ENCODE measurements at places on chromosomes 3 and 15. TPM values are rescaled to one million over a fixed set of nuclear protein-coding genes. Genes with fewer than 3 reads are reported as not detected.

Gene ZFAND6
- 56.4 TPM for total RNA-seq

Gene ARPP21
- not detected for total RNA-seq

Gene BFSP2
- total RNA-seq = not detected

Gene PLA2G4D
- not detected for total RNA-seq

Gene SUSD5
- not detected for total RNA-seq

Gene UBE3A
- total RNA-seq = 80.9 TPM

Gene RGMA
- total RNA-seq = 0.25 TPM

Gene HRG
- total RNA-seq = not detected

Gene MEIS2
- not detected for total RNA-seq

Gene CPNE9
- total RNA-seq = not detected

Gene PDE8A
- total RNA-seq = 18.2 TPM

Gene CRABP1
- total RNA-seq = not detected

Gene SLC22A13
- 0.37 TPM for total RNA-seq

Gene FOXB1
- 0.54 TPM for total RNA-seq

Gene LXN
- 11.5 TPM for total RNA-seq

Gene STX19
- not detected for total RNA-seq

Gene TICRR
- total RNA-seq = 28.8 TPM

Gene IMPG2
- total RNA-seq = 0.50 TPM
